ENCODE measurements at places on chromosomes 2 and 18. TPM values are rescaled to one million over a fixed set of nuclear protein-coding genes. Genes with fewer than 3 reads are reported as not detected.

Gene VAMP8
- 1.8 TPM for total RNA-seq

Gene C2orf80
- not detected for total RNA-seq

Gene FOXI3
- total RNA-seq, result not detected

Gene CPLX4
- total RNA-seq, result not detected

Gene SMIM21
- total RNA-seq, result not detected

Gene WDR33
- 17.8 TPM for total RNA-seq

Gene GLI2
- total RNA-seq, result 11.3 TPM

Gene LYG2
- not detected for total RNA-seq

Gene SOX11
- under 0.01 TPM for total RNA-seq

Gene KIF1A
- not detected for total RNA-seq

Gene SLC5A7
- not detected for total RNA-seq

Gene FEV
- not detected for total RNA-seq

Gene PIEZO2
- total RNA-seq, result 97.7 TPM

Gene OR6B2
- not detected for total RNA-seq

Gene DCAF17
- 23.4 TPM for total RNA-seq

Gene TCF23
- total RNA-seq, result not detected

Gene CYP27A1
- 17.1 TPM for total RNA-seq

Gene EFEMP1
- total RNA-seq, result 1,445 TPM

Gene GCG
- total RNA-seq, result 0.14 TPM

Gene UGT1A8
- total RNA-seq, result 0.71 TPM

Gene SRD5A2
- not detected for total RNA-seq

Gene RFX8
- total RNA-seq, result 2.0 TPM

Gene VAMP5
- total RNA-seq, result 32.8 TPM

Gene MYO3B
- 0.18 TPM for total RNA-seq

Gene IL1B
- total RNA-seq, result 54.3 TPM

Gene CRYGC
- total RNA-seq, result not detected

Gene CACNB4
- 1.1 TPM for total RNA-seq

Gene CAVIN2
- 10.4 TPM for total RNA-seq

Gene RAD51AP2
- total RNA-seq, result not detected

Gene TTC39C
- 27.5 TPM for total RNA-seq

Gene ZNF804A
- total RNA-seq, result 2.0 TPM

Gene UGT1A3
- total RNA-seq, result not detected

Gene ICOS
- not detected for total RNA-seq

Gene IL36RN
- total RNA-seq, result 0.09 TPM

Gene UNC80
- not detected for total RNA-seq

Gene CYBRD1
- 340 TPM for total RNA-seq

Gene ABCB11
- not detected for total RNA-seq

Gene CCDC93
- total RNA-seq, result 23.8 TPM

Gene RPRM
- not detected for total RNA-seq

Gene PDE11A
- total RNA-seq, result under 0.01 TPM

Gene DOK6
- total RNA-seq, result 7.3 TPM

Gene SAG
- total RNA-seq, result not detected

Gene EVX2
- under 0.01 TPM for total RNA-seq

Gene FAM161A
- 1.9 TPM for total RNA-seq

Gene REG3G
- total RNA-seq, result not detected

Gene CFAP65
- total RNA-seq, result not detected

Gene ATP6V1C2
- total RNA-seq, result under 0.01 TPM

Gene MYCN
- total RNA-seq, result not detected

Gene GAREM1
- total RNA-seq, result 4.1 TPM

Measured in smooth muscle cell of bladder (primary cell).